ENCODE measurements at places on chromosomes 5 and 9. TPM values are rescaled to one million over a fixed set of nuclear protein-coding genes. Genes with fewer than 3 reads are reported as not detected.

DNA sequence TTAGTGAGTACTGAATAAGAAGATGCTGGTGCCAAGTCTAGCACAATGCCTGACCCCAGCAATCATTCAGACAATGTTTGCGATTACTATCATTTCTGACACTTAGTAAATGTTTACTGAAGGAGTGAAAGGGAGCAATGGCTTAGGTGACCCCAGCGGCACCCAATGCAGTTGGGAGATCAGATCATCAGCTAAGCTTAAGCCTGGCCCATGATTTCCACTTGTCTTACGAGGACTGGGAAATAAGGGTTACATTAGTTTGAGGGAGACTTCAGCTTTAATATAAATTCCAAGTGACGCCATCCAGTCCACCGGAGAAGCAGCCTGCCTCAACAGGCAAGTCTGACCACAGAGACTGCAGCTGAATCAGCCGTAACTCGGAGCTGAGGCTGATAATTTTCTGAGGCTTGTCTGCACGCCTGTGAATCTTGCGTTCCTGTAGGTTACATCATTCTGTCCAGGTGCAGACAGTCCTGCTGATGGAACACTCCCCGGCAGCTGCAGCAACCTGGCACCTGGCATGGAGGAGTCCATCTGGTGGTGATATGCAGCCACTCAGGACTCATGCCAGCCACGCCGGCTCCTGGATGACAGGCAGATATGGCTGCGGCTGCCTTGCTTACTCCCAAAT lies 34.9 kb upstream of the FGF1 start:
- no peaks in the 10 kb centered on the region for H3K36me3 ChIP-seq
- H3K27me3 ChIP-seq, result no peaks in the 10 kb centered on the region
- peaks cover 7% of the 10 kb centered on the region for H3K4me1 ChIP-seq
- no peak overlapping the region for H3K27ac ChIP-seq
- DNase-seq, result no peak

DNA sequence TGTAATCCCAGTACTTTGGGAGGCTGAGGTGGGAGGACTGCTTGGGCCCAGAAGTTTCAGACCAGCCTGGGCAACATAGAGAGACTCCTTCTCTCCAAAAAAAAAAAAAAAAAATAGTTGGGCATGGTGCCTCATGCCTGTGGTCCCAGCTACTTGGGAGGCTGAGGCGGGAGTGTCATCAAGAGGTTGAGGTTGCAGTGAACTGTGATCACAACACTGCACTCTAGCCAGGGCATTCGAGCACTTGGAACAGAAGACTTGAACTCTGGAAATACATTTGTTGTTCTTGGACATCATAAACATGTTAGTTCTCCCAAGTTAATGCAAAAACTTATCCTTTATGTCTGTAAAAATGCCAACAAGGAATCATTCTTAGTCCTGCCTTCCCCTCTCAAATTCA lies 29.6 kb downstream of the EHMT1 start:
- DNase-seq, result no peak
- no peak overlapping the region for H3K4me3 ChIP-seq
- no peaks in the 10 kb centered on the region for H3K27me3 ChIP-seq
- peaks cover 5% of the 10 kb centered on the region for H3K36me3 ChIP-seq
- H3K4me1 ChIP-seq, result peaks cover 13% of the 10 kb centered on the region

FBLL1 gene
- not detected for total RNA-seq

- H3K27me3 ChIP-seq, result no peaks in the 10 kb centered on the region
- DNase-seq, result no peak
- H3K4me3 ChIP-seq, result no peak overlapping the region
- no peaks in the 10 kb centered on the region for H3K36me3 ChIP-seq
Measured at GRCh38 chr9:89010526-89011111, 19.4 kb downstream of the S1PR3 start.

- DNase-seq, result no peak
- no peak overlapping the region for H3K27ac ChIP-seq
- no peaks in the 10 kb centered on the region for H3K27me3 ChIP-seq
Measured at GRCh38 chr5:72386639-72387038, 66.5 kb downstream of the PTCD2 start.

DNA sequence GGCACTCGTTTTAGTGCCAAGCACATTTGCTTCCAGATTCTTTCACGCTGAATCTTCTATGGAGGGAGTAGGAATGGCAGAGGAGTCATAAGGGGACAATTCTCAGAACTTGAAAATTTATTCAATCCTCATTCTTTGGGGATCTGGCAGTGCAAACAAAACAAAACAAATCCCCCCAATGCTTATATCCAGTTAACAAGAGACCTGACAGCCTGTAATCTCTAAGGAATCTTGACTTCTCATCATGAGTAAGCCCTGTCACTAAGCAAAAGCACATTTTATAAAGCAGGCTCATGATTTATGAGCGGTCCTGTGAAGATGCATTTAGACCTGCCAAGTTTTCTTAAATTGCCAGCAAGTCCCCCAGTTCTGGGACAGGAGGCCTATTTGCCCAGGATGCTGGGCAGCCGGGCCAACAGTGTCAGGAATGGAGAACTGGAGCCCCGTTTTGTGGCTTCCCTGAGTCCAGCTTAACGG lies 513.9 kb downstream of the CTNND2 start:
- H3K4me3 ChIP-seq, result no peak overlapping the region
- no peaks in the 10 kb centered on the region for H3K27me3 ChIP-seq

OTP gene
- not detected for total RNA-seq

Measured in CD8-positive, alpha-beta memory T cell (primary cell).